ENCODE measurements at places on chromosomes 4 and X.

DNA sequence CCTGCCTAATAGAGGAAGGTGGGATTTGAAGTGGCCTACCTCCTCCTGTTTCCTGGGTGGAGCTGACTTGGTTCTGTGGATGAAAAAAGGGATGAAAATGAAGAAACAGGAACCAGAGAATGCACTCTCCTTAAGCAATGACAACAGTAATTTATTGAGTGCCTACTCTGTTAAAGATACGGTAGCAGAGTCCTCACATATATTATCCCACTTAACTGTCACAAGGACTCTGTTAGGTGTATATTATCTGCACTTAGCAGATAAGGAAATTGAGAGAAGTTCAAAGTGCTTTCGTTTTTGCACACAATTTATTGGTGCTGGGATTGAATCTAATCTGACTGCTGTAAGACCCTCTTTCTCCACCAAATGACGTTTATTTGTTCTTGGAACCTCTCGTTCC, 301.2 kb downstream of the PACRGL start:
- no peak for DNase-seq

GRCh38 chr4:40662962-40663604, 33.4 kb upstream of the RBM47 start:
- peak; percentile 12 for DNase-seq

GRCh38 chr4:73275318-73275654, 16.7 kb upstream of the ANKRD17 start:
- DNase-seq = no peak

DNA sequence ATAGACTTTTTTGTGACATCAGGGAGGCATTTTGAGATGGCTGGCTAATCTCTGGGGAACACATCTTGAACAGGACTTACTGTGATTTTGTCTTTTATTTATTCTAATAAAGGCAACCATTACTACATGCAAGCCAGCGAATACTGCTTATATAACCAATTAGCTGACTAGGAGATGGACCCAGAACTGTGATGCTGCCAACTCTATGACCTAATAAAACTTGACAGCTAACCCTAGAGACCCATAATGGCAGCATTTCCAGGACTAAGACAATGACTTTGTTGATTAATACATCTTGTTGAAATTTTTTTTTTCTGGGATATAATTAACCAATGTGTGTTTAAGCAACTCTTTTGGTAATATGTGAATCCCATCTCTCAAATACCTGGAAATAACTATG, 584.6 kb downstream of the PRR32 start:
- DNase-seq = no peak

DNA sequence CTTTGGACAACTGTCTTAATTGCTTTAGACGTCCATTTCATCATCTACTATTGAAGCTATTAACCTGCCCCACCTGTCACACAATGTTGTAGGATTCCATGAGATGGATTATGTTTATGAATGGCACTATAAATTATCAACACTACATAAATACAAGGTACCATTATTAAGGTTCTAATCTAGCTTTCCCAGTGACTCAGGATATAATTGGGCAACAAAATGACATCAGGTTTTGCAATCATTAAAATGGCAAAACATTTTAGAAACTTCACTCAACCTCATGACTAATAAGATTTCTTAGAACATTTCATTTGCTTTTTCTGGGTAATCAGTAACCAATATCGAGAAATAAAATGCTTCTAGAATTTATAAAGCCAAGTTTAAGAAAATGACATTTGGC, 9.2 kb downstream of the HOPX start:
- DNase-seq = no peak

- DNase-seq = no peak
Measured at GRCh38 chr4:151962138-151962823, 201.5 kb upstream of the GATB start.

- no peak for DNase-seq
Measured at GRCh38 chrX:20968996-20969395, 405.2 kb upstream of the CNKSR2 start.

All from AG09319 (cell line).